ENCODE measurements at places on chromosomes 1 and 21.

GRCh38 chr1:196546272-196547111 is 61.7 kb downstream of the KCNT2 start:
- DNase-seq: no peak

- DNase-seq: no peak
Observed at GRCh38 chr1:169105434-169106094, 926 bp upstream of the ATP1B1 start.

DNA sequence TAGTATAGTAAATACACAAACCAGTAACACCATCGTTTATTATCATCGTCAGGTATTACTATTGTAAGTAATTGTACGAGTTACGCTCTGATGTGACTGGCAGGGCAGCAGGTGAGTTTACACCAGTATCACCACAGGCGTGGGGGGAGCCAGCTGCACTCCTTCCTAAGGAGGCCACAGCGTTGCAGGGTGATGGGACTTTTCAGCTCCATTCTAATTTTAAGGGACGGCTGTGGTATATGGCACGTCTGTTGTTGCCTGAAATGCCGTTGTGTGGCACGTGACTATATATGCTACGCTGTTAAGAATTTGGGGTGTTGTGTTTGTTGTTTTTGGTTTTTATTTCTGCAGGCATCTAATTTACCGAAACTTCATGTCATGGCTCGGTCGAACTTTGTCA is 164.8 kb upstream of the COL6A1 start:
- no peak for DNase-seq

DNA sequence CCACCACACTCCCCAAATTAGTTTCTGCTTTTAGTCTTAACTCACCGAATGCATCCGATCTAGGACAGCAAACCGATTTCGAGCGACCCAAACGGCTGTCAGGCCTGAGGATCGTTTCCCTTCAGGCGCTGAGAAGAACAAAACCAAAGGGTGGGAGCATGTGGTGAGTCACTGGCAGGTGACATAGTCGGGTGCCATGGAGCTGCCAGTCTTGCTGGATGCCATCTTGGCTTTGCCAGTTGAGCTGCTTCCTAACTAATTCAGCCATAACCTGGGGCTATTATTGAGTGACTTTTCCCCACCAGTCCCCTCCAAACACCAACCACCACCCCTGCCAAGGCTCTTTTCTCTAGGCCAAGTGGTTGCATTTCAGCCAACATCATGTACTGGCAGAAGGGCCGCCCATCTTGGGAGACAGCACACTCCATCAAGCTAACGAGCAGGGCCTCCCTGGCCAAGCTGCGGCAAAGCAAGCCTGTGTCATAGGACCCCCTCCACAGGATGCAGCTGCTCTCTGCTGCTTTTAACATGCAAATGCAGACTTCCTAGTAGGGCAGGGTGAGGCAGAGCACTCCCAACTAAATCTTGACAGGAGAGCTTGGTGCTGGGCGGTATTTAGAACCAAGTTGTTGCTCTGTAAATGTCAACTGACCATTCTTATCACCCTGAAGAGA is 22.3 kb upstream of the PEX19 start:
- no peak for DNase-seq

- DNase-seq: no peak
Observed at GRCh38 chr1:46396441-46397398, 2.6 kb downstream of the FAAH start.

DNA sequence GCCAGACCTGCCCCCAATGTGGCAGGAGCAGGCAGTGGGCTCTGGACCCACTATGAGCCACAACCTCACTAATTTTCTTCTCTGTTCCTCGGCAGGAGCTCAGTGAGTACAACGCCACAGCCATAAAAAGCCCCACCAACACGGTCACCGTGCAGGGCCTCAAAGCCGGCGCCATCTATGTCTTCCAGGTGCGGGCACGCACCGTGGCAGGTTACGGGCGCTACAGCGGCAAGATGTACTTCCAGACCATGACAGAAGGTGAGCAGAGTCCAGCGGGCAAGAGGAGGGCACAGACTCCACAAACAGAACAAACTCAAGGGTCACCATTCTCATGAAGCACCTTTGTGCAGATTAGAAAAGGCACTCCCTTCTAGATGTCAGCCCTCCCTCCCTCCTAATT is 79.9 kb downstream of the LACTBL1 start:
- no peak for DNase-seq

DNA sequence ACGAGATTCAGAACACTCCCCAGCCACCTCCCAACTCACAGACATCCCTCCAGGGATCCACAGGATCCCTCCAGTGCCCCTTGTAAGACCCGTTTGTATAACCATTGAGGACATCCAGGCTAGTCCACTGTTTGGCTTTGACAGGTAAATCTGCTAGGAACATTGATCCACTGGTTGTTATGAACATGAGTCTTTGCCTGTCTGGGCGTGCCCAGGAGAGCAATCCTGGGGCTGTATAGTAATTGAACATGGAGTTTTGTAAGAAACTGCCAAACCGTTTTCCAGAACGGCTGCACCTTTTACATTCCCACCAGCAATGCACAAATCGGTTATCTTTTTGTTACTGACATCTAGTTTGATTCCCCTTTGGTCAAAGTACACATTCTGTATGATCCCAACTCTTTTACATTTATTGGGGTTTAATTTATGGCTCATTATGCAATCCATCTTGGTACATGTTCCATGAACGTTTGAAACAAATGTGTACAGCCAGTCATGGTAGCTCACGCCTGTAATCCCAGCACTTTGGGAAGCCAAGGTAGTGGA is 88.7 kb downstream of the WDR4 start:
- DNase-seq: no peak

GRCh38 chr1:154896771-154897286 is 26.7 kb upstream of the KCNN3 start:
- DNase-seq: no peak

DNA sequence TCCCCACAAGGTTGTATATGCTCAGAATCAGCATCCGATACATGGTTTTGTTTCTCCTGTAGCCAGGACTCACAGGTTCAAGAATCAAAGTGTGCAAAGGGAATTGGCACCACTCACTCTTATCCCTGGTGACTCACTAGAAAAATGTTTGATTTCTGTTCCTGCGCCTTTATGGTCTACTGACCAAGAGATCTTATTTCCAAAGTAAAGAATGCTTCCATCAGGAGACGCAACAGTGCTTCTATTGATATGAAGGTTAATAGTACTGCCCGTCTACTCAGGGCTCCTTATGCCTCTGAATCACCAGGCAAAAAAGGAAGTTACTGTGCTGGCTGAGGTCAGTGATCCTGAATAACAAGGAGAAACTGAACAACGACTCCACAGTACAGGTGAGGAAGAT is 1392.0 kb upstream of the PRMT6 start:
- DNase-seq: no peak

- DNase-seq: no peak
Observed at GRCh38 chr1:116991171-116991845, 10.3 kb upstream of the CD101 start.

- no peak for DNase-seq
Observed at GRCh38 chr1:41539418-41539805, 54.9 kb upstream of the EDN2 start.

GRCh38 chr21:39137248-39138178 is 45.7 kb downstream of the PSMG1 start:
- DNase-seq: no peak

DNA sequence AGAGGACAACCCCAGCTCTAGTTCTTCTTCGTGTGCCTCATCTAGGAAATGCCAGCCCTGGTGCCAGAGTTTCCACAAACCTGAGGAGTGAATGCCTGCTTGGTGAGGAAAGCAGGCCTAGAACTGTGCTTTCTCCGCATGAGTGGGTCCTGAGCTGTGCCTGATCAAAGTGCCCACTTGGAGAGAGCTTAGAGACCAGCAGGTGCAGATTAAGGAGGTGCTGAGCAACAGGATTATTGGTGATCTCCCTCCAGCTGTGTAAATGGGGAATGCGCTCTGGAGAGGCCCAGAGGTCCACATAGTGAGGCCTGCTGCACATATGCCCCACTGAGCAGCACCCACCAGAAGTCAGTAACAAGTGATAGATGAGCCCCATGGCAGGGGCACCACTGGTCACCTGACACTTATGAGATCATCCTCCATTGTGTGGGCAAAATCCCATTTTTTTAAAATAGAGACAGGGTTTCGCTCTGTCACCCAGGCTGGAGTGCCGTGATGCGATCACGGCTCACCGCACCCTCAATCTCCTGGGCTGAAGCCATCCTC is 127.2 kb upstream of the ZC3H12A start:
- DNase-seq: no peak

DNA sequence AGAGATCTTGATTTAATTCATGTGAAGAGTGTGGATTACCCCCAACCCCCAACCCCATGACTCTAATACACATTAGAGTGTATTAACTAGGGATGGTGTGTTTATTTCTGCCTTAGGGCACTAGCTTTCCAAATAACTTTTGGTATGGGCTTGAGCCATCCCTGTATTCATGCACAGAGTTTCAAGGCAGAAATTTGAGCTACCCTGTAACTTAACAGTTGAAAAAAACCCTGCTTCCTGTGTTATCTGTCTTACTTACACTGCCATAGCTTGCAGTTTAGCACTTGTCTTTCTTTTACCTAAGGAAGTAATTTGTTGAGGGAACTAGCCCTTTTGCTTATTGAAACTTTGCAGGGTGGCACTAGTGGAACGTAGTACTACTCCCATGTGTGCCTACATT is 6.3 kb downstream of the SRSF11 start:
- DNase-seq: no peak

GRCh38 chr1:115201598-115201997 is 112.3 kb upstream of the TSPAN2 start:
- DNase-seq: no peak

- DNase-seq: no peak
Observed at GRCh38 chr1:64624218-64624713, 120.6 kb upstream of the RAVER2 start.

DNA sequence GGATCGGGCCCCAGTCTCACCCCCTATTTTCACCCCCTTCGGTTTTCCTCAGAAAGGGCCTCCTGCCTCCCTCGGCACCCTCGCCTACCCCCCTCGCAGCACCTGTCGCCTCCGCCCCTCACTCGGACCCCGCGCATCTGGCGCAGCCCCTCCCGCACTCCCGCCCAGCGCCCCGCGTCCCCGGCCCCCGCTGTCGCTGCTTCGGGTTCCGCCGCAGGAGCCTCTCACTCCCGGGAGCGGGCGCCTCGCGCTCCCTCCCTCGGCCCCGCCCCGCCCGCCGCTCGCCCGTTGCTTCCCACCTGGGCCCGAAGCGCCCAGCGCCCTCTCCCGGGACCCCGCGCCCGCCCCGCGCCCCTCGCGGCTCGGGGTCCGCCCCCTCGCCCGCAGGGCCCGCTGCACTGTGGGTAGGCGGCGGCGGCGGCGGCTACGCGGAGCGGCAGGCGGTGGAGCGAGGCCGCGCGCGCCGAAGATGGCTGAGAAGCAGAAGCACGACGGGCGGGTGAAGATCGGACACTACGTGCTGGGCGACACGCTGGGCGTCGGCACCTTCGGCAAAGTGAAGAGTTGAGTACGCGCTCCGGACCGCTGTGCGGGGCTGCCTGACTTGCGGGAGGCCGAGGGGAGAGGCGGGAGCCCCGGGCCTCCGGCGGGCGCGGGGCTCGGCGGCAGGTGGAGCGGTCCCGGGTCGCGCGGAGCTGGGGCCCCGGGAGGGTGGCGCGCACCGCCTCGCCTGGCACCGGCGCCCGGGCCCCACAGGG is at the start of gene PRKAA2:
TSS of gene PRKAA2 (plus strand) at position 396 of the 758 bp plus-strand sequence. CDS start at position 470, 74 bp downstream.
- no peak for DNase-seq

- DNase-seq: no peak
Observed at GRCh38 chr1:64197076-64197475, 6.3 kb upstream of the UBE2U start.

DNA sequence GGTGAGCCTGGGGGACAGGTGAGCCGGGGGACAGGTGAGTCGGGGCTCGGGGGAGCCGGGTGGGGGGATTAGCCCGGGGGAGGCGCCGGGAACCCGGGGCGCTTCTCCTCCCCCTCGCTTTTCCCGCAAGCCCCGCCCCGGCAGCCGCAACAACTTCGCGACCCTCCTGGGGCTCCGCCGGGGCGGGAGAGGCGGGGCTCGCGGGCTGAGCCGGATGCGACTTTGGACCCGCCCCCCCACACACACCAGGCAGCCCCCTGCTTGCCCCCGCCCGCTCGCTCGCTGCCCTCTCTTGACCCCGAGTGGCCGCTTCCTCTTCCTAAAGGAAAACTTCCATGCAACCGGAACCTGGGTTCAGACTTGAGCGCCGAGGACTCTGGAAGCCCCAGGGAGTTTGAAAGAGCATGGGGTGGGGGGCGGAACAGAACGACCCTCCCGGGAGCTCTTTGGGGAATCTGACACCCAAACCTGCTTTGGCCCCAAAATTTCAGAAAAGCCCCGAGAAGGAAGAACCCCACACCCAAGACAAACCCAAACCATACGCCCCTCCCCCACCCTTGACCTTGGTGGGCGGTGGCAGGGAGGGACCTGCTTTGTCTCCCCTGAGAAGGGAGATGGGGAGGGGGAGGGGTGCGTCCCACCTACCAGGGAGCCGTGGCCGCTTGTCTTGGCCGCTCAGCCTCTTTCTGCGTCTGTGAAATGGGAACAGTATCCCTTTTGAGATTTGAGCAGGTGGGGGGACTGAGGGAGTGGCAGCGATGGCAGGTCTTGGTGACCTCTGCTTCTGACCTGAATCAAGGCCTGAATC is 550 bp downstream of the ARHGEF16 start:
- no peak for DNase-seq

DNA sequence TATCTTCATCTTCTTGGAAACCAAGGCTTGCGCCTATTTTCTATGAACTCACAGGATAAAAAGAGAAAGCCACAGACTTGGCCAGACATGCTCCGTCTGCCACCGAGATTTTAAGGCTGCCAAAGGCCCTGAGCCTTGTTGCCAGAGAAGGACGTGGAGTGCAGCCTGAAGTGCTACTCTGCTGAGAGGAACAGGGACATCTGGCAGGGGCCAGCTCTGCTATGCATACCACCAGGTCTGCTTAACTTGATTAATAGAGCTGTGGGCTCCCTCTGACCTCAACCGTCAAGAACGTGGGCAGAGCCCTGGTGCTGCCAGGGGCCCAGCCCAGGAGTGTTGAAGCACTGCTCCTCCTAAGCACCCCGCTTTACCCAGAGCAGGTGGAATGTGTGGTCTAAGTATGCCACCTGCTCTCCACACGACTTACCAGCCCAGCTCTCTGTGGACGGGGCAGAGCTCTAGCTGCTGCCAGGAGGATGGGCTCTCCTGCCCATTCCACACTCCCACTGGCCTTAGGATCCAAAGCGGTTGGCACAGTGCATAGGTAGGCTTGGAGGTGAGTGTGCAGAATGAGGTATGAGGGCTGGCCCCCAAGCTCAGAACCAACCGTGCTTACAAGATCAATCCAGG is 10.6 kb downstream of the HCRTR1 start:
- no peak for DNase-seq

DNA sequence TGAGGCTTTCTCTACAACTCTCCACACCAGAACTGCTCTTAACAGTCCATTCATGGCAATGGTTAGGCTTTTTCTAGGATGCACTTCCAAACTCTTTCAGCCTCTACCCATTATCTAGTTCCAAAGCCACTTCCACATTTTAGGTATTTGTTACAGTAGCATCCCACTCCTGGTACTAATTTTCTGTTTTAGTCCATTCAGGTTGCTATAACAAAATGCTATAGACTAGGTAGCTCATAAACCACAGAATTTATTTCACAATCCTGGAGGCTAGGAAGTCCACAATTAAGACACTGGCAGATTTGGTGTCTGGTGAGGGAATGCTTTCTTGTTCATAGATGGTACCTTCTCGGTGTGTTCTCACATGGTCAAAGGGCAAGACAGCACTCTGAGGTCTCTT is 17.3 kb upstream of the EPS8L3 start:
- DNase-seq: no peak

Measured in effector memory CD4-positive, alpha-beta T cell (primary cell).